ENCODE measurements at places on chromosomes 7 and 10.

DNA sequence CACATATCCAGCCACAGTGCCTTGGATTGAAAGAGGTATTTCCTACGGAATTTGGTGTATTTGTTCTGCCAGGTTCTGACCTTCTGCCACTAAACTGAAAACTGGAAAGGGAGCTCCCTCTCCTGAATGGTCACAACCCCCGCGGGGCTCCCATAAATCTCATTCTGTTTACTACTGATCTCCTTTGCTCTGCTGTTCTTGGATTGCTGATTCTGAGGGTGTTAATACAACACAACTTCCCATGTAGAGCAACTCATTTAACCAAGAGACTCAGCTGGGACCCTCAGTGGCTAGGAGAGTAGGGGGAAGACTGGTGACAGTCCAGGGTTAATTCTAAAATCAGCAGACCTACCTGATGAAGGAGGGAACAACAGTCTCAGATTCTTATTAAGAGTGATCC is 662.9 kb downstream of the INHBA start:
- DNase-seq = no peak

DNA sequence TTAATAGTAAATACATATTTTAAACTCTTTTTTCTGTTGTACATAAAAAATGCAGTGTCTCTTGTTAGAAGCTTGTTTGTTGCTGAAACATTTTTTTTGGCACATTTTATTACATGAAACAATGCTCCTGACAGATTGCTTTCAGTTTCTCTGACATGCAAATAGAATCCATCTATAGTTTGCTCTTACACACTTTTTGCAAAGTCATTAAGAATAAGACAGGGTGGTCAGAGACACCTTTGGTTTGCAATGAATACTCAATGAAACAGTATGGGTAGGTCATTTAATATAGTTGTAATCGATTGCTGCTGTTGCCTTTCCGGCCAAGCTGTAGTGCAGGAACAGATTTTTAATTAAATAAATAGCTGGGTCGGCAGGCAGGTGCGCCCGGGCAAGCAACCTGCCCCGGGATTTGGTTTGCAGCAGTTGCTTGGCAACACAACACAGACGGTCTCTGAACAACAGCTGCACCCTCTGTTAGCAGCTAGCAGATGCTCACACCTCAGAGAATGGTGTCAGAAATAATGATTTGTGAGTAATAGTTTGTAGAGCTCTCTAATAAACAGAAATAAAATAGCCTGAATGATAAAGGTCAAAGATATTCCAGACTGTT is 115.7 kb upstream of the CACNA2D1 start:
- no peak for DNase-seq

GRCh38 chr10:57689596-57690297 is 577.9 kb downstream of the IPMK start:
- DNase-seq = no peak

DNA sequence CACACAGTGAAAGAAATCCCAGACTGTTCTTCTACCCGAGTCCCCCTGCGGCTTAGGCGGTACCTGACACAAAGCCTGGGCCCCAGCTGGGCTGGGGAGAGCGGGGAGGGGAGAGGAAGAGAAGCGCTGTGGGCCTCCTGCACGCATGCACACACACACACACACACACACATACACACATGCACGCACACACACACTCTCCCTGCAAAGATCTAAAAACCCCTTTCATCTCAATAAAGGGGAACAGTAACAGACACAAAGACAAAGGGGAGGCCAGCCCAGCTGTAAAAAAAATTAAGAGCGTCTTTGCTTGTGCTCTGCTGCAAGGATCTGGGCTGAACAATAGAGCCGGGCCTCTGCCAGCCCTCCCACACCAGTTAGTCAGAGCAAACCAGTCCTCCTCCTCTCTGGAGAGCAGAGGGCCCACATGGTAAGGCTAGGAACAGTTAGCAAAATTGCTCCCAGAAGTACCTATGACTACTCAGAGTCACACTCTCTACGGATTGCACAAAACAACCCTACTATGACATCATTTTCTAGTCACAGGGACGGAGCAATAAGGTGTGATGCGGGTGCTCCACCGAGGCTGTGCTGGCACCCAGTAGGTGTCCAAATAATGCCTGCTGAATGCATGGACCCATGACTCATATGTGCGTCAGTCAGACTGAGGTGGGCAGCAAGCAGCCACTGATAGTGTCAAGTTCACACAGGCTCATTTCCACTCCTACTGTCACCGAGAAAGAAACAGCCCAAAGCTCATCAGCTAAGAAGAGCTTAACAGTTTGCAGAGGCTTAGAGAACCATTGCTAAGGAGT is 9.2 kb downstream of the ITPRIP start:
- DNase-seq = peak; percentile 85

DNA sequence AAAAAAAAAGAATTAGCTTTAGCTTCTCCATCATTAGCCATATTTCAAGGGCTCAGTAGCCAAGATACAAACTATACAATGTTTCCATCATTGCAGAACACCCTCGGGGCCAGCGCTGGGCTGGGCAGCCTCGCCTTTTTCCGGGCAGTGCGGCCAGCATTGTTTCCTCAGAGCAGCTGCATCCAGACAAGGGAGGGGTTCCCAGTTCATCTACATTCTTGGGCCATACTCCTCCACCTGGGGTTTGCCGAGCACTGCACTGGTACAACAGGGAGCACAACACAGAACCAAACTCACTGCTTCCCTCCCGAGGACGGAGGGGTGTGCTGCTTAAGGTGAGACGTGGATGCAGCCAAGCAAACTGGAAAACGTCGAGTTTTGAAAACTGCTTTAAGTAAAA is 2.4 kb upstream of the PKD1L1 start:
- DNase-seq = no peak

DNA sequence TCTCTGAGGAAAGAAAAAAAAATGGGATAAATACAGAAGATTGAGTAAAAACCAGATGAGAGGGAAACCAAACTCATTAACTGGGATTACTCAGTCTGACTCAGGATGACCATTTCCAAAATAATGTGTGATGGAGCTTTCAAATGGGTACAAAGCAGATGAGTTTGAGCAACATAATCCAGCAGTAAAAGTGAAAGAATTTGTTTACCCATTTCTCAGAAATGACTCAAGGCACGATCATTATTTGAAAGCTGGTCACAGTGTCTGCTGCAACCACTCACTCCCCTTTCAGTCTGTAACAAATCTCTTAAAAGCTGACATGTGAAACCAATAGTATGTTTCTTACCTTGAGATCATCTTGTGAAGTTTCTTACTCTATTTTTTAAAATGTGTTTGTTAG is 104.7 kb upstream of the KLF14 start:
- DNase-seq = no peak

DNA sequence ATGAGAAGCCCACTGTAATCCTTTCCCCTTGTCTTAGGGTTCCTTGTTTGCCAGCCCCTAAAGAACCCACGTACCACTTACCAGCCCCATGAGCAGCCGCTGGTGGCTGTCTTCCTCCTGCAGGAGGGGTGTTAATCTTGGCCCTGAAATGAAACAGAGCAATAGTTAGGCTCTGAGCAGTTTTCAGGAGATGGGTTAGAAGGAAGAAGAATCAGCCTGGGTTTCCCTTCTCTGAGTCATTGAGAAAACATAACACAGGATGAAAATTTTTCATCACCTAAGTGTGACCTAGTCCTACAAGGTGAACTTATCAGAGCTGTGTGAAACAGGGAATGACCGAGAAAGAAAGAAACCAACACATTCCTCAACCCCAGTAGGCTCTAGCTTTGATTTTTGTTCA is 90.0 kb downstream of the GSAP start:
- DNase-seq = no peak

GRCh38 chr7:151875942-151876898 is 695 bp downstream of the PRKAG2 start:
- DNase-seq = peak; percentile 63

GRCh38 chr7:150962553-150963399 is 15.3 kb downstream of the KCNH2 start:
- peak; percentile 42 for DNase-seq

- DNase-seq = no peak
Measured at GRCh38 chr7:77450613-77451012, 34.5 kb upstream of the GSAP start.

DNA sequence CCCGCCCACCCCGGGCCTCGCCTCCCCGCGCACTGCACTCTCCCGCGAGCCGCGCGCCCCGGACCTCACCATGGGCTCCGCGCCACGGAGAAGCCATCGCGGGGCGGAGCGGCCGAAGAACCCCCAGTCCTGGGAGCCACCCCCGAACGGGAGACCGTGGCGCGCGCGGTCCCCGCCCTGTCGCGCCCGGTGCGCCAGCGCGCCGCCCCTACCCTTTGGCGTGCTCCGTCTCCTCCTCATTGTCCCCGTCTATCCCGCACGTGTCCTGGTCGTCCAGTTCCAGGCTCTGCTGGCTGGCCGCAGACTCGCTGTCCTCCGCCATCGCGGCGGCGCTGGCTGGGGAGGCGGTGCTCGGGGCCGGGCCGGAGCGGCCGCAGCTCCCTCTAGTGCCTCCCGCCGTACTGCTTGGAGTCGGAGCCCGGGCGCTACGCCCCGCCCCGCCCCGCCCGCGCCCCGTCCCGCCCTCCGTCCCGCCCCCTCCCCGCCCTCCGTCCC is at the start of gene NMT2:
NMT2 (minus strand) TSS at position 403 of the 495 bp plus-strand sequence; CDS start at position 322, 81 bp downstream.
- DNase-seq = peak; percentile 84

DNA sequence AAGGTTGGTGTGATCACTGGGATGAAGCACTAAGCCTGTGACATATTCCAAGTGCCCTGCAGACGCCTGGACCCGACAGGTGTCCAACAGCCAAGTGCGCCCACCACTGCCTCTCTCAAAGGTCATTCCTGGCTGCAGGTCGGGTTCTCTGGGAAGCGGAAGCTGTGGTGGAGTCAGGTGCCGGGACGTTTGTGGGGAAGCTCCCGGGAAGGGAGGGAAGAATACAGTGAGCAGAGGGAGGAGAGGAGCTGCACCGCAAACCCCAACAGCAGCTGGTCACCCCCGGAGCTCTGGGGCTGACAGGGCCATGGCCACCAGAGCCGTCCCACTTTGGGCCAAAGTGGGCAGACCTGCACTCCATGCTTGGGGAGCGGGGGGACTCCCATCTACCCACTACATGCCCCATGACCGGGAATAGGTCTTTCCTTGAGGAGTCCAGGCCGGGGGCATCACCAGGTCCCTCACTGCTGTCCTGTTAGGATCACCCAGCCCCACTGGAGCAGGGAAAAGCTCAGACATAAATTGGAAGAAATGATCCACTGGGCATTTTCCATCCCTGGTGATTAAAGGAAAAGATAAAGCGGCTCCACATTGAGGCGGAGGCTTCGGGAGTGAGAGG is 84.5 kb upstream of the PPP2R2D start:
- DNase-seq = no peak

- DNase-seq = no peak
Measured at GRCh38 chr7:155938129-155938528, 125.9 kb upstream of the SHH start.

GRCh38 chr7:155509725-155510551 is 36.4 kb downstream of the CNPY1 start:
- no peak for DNase-seq

GRCh38 chr7:124796771-124797170 is 31.2 kb upstream of the GPR37 start:
- no peak for DNase-seq

- DNase-seq = no peak
Measured at GRCh38 chr7:96299496-96299895, 22.4 kb downstream of the SLC25A13 start.

GRCh38 chr10:11612021-11613001 is 861 bp upstream of the USP6NL start:
- DNase-seq = peak; percentile 37

GRCh38 chr10:102300278-102300843 is 55.0 kb downstream of the GBF1 start:
- no peak for DNase-seq

- DNase-seq = no peak
Measured at GRCh38 chr7:142887282-142888015, 1.9 kb upstream of the TRPV6 start.

- DNase-seq = no peak
Measured at GRCh38 chr10:405648-406047, 270.4 kb downstream of the ZMYND11 start.

GRCh38 chr10:131871673-131872005 is 29.2 kb upstream of the PPP2R2D start:
- no peak for DNase-seq

DNA sequence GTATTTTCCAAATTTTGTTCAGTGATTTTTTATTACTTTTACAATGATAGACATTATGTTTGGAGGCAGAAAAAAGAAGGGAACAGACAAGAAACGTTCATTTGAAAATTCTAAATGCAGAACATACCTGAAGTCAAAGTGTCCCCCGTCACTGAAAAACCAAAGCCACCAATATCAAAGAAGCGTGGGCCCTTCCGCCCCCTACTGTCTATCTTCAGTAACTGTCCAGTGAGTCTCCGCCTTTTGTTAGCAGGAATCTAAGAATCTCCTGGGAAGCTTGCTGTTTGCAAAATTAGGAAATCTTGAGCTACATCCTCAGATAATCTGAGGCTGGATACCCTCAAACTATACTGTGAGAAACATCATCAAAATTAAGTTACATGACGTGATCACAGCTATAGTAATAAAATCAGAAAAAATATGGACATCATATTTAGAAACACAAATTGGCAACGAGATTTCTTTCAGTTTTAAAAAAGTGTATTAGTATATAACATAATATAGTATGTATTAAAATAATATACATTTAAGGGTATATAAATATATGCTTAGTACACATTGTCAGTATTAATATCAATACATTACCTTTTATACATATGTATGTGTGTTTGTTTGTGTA is 169.3 kb upstream of the AKR1E2 start:
- DNase-seq = peak; percentile 46

GRCh38 chr10:121696854-121697253 is 98.6 kb upstream of the FGFR2 start:
- no peak for DNase-seq

DNA sequence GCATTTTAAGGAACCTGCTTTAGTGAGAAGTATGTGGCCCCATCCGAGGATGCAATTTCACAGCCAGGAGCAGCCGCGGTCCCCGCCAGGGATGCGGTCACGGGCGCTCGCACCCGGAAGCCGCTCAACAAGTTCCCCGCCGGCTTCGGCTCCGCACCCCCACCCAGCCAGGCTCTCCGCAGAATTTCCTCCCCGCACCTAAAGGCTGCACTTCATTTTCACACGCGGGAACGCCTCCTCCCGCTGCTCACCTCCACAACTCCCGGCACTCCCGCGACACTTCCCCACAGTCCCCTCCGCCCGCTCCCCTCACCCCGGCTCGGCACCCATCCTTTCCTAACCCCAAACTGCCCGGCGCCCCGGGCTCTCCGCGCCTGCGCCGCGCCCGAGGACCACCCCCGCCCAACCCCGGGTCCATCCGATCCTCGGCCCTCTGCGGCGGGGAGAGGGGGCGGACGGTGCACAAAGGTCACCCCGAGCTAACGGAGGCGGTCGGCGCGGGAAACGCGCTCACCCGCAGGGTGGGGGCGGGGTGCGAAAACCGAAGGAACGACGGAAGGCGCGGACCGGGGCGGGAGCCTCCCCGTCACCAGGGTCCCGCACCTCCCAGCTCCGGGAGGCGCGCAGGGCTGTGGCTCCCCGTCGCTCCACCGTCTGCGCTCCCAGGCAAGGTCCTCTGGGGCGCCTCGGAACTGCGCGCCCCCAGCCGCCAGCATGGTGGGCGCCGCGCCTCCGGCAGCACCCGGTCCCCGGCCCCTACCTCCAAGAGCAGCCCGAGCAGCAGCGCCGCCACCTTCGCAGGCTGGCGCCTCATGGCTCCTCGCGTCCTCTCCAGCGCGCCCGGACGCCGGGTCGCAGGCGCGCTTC is 558 bp downstream of the VOPP1 start:
- DNase-seq = peak; percentile 74

GRCh38 chr10:132016514-132016913 is 34.8 kb upstream of the BNIP3 start:
- DNase-seq = no peak

GRCh38 chr10:110360857-110361474 is 56.2 kb upstream of the SMNDC1 start:
- no peak for DNase-seq

- DNase-seq = no peak
Measured at GRCh38 chr10:49744924-49745605, 17.1 kb downstream of the OGDHL start.

- DNase-seq = no peak
Measured at GRCh38 chr7:128923411-128923800, 12.9 kb upstream of the KCP start.

Measured in naive B cell (primary cell).